ENCODE measurements at places on chromosomes 12 and 14.

DNA sequence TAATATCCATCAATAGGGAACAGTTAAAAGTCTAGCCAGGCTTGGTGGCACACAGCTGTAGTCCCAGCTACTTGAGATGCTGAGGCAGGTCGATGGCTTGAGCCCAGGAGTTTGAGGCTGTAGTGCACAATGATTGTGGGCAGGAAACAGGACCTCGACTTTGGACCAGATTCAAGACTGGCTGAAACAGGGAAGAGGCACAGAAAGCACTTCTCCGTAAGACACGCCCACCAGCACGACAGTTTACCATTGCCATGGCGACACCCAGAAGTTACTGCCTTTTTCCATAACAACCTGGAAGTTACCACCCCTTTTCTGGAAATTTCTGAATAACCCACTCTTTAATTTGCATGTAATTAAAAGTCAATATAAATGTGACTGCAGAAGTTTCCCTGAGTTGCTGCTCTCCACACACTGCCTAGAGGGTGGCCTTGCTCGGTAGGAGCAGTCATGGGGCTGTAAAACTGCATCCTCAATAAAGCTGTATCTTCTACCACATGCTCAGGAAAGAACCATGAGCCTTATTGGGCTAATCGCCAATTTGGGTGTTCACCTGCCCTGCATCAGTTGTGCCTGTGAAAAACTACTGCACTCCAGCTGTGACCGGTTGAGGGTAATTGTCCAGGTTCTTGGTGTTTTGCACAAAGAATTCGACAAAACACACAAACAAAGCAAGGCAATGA, 4.6 kb upstream of the LRRC23 start:
- peak; percentile 20 for DNase-seq

DNA sequence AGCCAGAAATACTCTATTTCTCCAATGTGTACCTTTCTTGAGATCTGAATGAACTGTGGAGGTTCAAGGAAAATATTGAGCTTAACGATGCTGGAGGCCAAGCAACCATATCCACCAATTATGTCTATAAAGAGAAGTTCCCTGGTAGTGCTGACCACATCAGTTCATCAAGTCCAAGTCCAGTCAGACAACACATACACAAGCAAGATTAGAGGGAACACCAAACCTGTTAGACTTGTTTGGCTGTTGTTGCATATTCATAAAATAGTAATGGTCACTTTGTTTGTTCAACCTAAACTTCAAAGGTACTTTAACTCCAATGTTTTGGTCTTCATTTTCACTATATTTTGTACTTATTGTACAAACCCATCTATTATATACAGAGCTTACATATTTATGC, 81.6 kb downstream of the LMO3 start:
- no peak for DNase-seq

DNA sequence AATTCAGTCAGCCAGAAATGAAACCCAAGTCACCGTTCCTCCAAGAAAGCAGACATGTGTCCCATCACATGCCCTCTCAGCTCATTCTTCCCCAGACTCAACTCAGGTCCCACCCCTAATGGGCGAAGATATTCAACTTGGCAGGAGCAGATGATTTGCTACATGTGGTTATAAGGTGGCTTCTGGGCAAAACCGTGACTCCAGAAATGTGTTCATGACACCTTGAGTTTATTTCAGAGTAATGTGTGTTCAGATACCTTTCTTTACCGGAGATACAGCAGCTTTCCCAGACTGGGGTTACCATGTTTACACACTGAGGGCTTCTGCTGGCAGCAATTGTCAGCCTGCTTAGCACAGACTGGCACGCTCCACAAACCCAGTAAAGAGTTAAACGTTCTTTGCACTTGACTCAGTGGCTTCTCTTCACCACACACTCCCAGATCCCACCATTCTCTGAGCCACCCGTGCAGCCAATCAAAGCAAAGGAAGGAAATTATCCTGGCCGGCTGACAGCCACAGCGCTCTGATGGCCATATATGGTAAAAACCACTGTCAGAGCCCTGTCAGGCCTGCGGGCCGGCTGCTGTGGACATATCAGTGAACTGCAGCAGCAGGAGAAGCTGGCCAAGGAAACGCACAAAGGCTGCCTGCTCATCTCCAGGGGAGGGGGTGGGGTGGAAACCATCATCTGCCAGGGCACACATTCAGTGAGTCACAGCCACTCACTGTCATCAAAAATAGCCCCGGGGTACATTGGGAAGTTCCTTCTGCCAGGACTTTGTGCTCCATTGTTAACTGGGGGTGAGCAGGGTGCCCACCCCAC, 39.9 kb downstream of the CORO1C start:
- peak; percentile 97 for DNase-seq

- DNase-seq, result no peak
Measured at GRCh38 chr12:124684971-124685688, 117.7 kb upstream of the NCOR2 start.

DNA sequence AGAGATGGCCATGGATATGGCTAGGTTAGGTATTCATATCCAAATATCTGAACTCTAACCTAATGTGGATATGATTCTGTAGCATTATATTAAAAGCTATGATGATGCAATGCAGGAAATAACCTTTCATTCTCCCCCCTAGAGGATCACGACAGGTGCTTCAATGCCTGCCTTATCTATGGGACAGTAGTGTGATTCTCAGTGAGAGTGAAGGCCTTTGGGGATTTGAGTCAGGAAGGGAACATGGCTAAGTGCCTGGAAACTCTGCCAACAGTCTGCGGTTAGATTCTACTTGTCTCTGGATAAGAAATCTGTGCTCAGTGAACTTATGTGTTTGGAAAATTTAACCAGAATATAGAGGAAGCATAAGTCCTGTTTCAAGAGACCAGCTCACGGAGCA, 81.8 kb downstream of the SLC38A1 start:
- no peak for DNase-seq

GRCh38 chr14:73662487-73662943, 17.7 kb downstream of the DNAL1 start:
- DNase-seq, result no peak

DNA sequence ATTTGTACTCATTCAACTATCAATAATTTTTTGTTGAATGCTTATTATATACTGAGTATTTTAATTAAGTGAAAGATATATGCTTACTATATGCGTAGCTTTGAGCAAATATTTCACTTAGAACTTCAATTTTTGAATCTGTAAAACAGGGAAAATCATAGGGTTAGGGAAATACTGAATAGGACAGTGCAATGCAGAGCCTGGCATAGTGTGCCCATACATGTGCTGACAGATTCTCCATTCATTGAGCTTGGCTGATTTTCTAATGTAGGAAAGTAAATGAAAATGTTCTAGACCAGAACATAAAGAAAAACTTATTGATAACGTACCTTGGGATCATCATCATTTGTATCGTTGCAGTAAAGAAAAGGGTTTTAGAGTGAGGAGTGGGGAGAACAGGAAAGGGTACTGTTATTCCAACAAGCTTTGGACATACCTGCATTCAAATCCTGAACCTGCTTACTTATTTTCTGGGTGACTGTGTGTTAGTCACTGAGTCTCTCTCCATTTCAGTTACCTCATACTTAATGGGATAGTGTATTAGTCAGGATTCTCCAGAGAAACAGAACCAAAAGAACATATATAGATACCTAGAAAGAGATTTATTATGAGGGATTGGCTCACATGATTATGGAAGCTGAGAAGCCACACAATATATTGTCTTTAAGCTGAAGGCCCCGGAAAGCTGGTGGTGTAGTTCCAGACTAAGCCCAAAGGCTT, 436.4 kb downstream of the ADAMTS20 start:
- DNase-seq, result no peak

DNA sequence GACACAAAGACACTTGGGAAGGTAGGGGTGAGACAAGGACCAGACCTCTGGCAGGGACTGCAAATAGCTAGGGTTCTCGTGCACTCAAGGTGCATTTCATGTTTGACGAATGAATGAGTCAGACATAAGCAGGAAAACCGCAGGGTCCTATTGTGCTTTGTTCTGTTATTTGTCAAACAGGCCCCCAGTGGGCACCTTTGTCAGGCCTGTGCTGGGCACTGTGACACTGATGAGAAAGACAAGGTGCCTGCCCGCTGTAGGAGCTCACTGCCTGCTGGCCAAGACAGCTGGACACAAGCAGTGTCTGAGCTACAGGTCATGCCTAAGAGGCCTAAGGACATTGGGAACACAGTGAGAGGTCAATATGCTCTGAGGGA, 2.3 kb downstream of the OTUB2 start:
- DNase-seq, result peak; percentile 5

- peak; percentile 62 for DNase-seq
Measured at GRCh38 chr12:109310247-109311125, 1.4 kb upstream of the FOXN4 start.

DNA sequence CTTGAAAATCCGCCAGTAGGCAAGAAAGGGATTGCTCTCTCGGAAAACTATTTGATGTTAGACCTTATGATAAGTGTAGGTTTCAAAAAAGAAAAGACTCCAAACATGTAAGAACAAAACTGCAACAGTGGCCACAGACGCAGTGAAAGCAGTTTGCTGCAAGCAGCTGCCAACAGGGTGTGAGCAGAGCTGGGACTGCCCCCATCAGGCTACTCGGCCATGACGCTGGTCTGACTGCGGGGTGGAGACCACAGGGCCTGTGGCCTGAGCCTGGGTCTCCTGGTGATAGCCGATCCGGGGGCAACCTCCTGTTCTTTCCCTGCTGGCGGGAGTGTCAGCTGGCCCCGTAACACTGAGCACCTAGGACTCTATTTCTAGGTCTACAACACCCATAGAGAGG, 63.2 kb downstream of the AMN start:
- no peak for DNase-seq

DNA sequence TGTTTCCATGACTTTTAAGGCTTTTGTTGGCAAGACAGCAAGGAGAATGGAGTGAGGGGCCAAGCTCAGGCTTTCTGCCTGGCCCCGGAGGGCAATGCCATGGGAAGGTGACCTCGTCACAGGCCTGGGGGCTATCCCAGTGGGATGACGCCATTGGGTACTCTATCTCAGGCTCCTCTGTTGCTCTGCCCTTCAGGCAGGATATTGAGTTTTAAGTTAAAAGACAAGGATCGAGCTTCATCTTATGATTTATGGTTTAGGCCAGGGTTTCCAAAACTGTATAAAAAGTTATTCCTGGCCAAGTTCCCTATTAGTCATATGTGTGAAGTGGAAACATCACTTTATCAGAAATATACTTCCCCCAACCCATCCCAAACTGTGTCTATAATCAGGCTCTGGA, 127.7 kb downstream of the ZFP36L1 start:
- no peak for DNase-seq

DNA sequence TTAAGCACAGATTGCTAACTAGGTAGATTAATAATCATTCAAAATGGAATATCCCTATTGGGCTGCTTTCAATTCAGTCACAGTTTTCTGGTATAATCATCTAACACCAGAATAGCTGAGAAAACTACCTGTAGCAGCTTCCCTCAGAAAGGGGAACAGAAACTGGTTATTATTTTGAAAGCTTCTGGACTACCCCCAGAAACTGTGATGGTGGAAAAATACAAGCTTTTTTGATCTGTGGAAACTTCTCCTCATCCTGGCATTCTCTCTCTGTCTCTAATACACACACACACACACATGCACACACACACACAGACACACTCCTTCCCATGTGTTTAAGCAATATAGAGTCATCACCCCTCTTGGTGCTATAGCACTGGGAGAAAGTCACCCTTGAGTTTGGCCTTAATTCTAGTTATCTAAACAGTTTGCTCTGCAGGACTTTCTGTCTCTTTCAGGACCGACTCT, 251.5 kb upstream of the LMO3 start:
- no peak for DNase-seq

- no peak for DNase-seq
Measured at GRCh38 chr14:65268594-65268993, 143.9 kb upstream of the FUT8 start.

- no peak for DNase-seq
Measured at GRCh38 chr14:55267820-55268219, 3.4 kb upstream of the FBXO34 start.

GRCh38 chr14:56023661-56024081, 94.5 kb upstream of the PELI2 start:
- no peak for DNase-seq

GRCh38 chr12:22252057-22252456, 82.5 kb downstream of the ST8SIA1 start:
- no peak for DNase-seq

- DNase-seq, result peak; percentile 13
Measured at GRCh38 chr12:121465921-121466793, 66.2 kb downstream of the RNF34 start.

DNA sequence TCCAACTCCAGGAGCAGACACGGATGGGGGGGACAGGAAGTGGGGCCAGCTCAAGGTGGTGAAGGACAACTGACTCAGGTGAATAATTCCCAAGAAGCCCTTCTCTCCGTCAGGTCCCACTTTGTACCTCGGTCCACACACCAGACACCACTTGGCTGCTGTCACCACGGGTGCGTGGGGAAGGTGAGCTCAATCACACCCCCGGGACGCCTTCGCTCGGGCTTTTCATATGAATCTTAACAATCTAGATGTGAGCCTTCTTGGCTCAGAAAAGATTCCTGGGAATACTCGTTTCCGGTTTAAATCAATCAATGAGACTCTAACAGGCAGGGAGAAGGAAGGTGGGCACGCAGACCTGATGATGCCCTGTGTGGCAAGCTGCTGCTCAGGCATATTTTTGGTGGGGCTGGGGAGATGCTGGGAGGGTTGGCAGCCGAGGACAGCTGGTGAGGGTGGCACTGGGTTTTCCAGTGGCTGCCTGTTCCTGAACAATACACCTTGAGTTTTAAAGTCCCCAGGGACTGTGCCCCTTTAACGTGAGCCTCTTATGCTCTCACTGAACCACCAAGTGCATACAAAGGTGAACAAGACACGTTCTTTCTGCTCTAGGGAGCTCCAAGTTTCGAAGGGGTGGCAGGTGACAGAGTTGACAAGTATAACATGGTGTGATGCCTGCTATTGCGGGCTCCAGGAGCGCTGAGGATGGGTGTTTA, 5.1 kb downstream of the TESC start:
- no peak for DNase-seq

DNA sequence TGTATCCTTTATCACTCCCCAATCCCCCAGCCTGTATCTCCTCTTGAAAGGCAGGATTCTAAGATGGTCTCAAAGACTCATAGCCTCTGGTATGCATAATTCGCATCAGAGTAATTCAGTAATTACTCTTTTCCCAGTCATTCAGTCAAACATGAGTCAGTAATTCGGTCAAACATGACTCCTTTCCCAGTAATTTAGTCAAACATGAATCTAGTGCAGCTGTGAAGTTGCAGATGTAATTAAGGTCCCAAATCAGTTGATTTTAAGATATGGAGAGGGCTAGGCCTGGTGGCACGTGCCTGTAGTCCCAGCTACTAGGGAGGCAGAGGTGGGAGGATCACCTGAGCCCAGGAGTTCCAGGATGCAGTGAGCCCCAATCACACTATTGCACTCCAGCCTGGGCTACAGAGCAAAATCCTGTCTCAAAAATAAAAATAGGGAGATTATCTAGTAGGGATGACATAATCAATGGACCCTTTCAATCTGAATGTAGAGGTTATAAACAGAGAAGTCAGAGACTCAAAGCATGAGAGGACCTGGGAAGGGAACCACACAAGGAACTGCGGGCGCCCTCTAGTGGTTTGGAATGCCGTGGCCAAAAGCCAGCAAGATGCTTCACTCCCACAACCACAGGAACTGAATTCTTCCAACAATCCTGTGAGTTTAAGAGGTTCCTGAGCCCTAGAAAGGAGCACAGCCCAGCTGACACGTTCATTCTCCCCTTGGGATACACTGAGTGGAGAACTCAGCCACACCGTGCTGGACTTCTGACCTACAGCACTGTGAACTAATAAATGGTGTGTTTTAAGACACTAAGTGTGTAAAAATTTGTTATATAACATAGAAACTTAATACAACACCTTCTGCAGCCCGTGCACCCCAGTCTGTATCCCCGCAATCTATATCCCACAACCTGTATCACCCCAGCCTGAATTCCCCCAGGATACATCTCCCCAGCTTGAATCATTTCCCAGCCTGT, 14.3 kb upstream of the ARMH4 start:
- DNase-seq, result peak; percentile 73

GRCh38 chr12:17609701-17610100, 480.3 kb downstream of the RERGL start:
- DNase-seq, result no peak

Data from NCI-H2081 (cell line).